ENCODE measurements at places on chromosomes 2 and 18.

DNA sequence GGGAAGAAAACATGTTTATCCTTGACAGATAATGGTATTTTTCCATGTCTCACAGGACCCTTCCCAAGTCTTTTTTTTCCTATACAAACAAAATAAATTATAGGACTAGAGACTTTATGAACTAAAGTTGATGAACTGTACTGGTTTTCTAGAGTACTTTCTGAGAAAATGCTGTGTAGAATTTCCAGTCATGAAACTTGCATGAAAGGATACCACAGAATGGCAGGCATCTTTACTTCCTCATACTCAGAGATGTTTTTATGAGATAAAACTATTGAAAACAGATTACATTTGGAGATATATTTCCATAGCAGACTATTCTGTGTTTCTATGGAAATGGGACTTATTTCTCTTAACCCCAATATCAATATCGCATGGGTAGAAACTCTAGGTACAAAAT is 403.5 kb downstream of the PARD3B start:
- no peak for DNase-seq

DNA sequence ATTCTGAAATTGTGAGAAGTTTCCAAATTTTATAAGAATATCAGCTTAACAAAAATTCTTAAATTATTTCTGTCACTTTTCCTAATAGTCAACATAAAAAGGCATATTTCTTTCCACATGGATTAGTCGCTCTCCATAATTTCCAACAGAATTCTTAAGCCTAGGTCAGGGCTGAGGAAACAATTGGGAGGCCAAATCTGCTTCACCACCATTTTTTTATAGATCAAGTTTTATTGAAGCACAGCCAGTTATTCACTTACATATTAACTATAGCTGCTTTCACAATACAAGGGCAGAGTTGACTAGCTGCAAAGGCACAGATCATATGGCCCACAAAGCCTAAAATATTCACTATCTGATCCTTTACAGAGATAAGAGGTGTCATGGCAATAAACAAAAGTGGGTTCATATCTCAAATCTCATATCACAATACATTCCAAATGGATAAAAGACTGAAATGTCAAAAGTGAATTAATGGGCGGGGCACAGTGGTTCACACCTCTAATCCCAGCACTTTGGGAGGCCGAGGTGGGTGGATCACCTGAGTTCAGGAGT is 18.7 kb downstream of the MEMO1 start:
- DNase-seq, result no peak

GRCh38 chr2:122868646-122869275 is 1113.3 kb downstream of the TSN start:
- DNase-seq, result no peak

DNA sequence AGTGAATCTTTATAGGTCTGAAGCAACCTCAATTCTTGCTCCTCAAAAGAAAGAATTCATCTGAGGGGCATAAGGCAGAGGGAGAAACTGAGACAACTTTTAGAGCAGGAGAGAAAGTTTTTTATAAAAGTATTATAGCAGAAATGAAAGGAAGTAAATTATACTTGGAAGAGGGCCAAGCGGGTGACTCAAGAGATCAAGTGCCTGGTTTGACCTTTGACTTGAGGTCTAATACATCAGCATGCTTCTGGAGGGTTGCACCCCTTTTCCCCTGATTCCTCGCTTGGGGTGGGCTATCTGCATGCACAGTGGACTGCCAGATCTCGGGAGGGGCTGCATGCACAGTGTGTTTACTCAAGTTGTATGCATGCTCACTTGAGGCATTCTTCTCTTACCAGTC is 268.5 kb upstream of the LRATD1 start:
- no peak for DNase-seq

Measured in AG09319 (cell line).